DMS 273 treated with DMSO at 0.1 percent for 48 hours (cell line): ENCODE measurements at places on chromosomes 6 and 20.

- DNase-seq: peak; percentile 18
Observed at GRCh38 chr6:53673162-53673727, 7.7 kb upstream of the KLHL31 start.

GRCh38 chr6:30687659-30688431 lies 1.4 kb upstream of the PPP1R18 start:
- DNase-seq: no peak

GRCh38 chr20:56978475-56978874 lies 288.0 kb downstream of the BMP7 start:
- peak; percentile 20 for DNase-seq

DNA sequence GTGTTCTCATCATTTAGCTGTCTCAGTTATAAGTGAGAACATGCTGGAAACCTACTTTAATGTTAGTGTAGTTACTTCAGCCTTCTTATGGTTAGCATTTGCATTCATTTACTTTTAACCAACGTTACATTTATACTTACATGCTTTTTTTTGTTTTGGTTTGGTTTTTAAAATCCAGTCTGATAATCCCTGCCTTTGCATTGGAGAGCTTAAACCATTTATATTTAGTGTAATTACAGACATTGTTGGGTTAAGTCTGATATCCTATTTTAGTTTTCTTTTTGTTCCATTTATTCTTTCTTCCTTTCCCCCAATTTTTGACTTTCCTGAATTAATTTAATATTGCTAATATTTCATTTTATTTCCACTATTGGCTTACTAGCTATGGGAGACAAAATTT lies 70.2 kb downstream of the AIG1 start:
- DNase-seq: no peak

DNA sequence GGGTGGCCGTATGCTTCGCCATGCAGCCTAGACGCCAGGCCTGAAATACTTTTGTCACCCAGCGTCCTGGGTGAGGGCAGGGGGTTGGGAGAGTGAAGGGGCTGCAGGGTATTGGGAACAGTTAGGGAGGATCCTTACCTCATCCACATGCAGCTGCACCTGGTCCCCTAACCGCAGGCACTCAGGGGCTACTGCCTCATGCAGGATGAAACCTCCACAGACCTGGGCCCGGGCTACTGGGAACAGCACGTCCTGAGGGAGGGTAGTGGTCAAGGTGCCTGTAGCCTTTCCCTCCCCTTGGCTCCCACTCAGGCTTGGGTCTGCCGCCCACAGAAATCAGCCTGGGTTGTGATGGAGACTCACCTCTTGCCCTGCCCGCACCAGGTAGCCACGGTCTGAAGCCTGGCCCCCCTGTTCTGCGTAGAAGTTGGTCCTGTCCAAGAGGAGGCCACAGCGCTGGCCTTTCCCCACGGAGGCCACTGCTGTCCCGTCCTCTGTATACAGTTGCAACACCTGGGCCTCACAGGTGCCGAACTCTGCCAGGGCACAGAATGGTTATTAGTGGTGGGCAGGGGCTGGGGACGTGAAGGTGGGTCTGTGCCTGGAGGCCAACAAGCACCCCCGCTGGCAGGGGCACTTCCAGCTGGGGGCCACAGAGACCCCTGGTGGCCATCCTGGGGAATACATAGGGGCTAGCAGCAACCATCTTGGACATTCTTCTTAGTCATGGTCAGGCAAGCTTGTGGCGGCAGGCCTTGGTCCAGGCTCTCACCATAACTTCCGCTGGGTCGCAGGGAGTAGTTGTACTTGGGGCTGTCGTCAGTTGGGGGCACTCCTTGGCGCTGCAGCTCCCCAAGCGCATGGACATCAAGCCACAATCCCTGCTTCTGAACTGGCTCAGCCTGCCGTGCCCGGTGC lies 8.6 kb downstream of the AARS2 start:
- DNase-seq: no peak
